Muscle of leg (tissue), 16 donors: ENCODE measurements at places on chromosomes 5 and 9.

DNA sequence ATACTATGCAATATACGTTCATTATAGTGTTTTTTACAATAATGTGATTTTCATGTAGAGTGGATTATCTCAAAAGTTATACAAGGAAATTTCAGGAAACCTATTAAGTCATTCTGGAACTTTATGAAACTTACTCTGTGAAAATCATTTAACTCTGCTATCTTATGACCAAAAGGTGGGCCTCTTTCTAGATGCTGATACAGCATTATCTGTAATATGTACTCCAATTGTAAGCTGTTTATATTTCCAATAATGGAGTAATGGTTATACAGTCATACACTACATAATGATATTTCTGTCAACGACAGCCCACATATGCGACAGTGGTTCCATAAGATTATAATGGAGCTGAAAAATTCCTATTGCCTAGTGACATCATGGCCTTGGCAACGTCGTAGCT is 18.8 kb upstream of the PCSK5 start:
- H3K36me3 ChIP-seq, result no peaks in the 10 kb centered on the region
- no peak overlapping the region for H3K4me3 ChIP-seq
- H3K27me3 ChIP-seq, result no peaks in the 10 kb centered on the region
- no peak for DNase-seq
- no peak overlapping the region for H3K27ac ChIP-seq
- H3K4me1 ChIP-seq, result no peaks in the 10 kb centered on the region

DNA sequence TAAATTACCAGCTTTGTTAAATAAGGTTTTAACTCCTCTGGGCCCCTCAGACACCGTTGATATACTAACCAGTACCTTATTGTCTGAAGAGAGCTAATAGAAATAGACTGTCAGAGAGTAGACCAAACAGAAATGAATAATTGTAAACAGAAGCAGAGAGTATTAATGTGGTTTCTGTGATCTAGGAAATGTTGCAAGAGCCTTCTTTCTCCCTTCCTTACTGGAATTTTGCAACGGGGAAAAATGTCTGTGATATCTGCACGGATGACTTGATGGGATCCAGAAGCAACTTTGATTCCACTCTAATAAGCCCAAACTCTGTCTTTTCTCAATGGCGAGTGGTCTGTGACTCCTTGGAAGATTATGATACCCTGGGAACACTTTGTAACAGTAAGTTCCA is 5.1 kb downstream of the TYRP1 start:
- no peak overlapping the region for H3K27ac ChIP-seq
- no peak overlapping the region for H3K4me3 ChIP-seq
- no peaks in the 10 kb centered on the region for H3K36me3 ChIP-seq
- H3K27me3 ChIP-seq, result no peaks in the 10 kb centered on the region
- DNase-seq, result no peak

- no peak for DNase-seq
- peaks cover 11% of the 10 kb centered on the region for H3K4me1 ChIP-seq
- H3K27me3 ChIP-seq, result no peaks in the 10 kb centered on the region
- H3K27ac ChIP-seq, result no peak overlapping the region
- H3K4me3 ChIP-seq, result no peak overlapping the region
These were observed 33.7 kb downstream of the LAMC3 start for GRCh38 chr9:131042666-131043065.

DNA sequence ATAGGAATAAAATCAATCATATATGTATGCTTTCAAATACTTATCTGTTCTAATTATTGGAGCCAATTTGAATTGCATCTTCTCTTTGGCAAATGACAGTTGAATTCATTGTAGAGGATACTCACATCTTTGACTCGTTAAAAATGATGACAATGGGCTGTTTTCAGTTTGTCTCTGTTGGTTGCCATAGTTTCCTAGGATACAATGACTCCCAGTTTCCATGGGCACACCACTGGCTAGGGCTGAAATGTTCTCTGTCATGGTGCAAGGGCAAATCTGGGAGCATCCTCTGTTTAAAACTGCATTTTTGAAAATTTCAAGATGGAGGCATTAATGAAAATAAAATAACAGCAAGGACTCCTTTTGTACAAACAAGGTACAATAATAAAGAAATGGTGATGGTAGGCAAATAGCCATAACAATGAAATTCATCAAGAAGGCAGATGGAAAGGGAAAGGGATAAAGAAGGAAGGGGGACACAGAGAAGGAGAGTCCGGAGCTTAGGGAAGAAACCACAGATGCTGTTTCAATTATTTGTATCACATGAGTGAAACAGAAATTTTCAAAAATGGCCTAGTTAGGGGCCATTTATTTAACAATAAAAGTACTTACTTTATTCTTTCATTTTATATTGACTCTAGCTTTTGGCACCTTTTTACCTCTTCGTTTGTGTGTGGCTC is 378.8 kb upstream of the SEMA6A start:
- H3K27me3 ChIP-seq, result no peaks in the 10 kb centered on the region
- no peaks in the 10 kb centered on the region for H3K4me1 ChIP-seq

GRCh38 chr5:91532281-91532680 is 149.2 kb upstream of the ARRDC3 start:
- H3K4me1 ChIP-seq, result no peaks in the 10 kb centered on the region
- no peak overlapping the region for H3K27ac ChIP-seq
- peak; percentile 73 for DNase-seq
- H3K4me3 ChIP-seq, result no peak overlapping the region

- H3K27me3 ChIP-seq, result no peaks in the 10 kb centered on the region
- no peak overlapping the region for H3K4me3 ChIP-seq
- H3K27ac ChIP-seq, result no peak overlapping the region
- peaks cover 17% of the 10 kb centered on the region for H3K4me1 ChIP-seq
These were observed 65.1 kb downstream of the GNA14 start for GRCh38 chr9:77582961-77583576.

DNA sequence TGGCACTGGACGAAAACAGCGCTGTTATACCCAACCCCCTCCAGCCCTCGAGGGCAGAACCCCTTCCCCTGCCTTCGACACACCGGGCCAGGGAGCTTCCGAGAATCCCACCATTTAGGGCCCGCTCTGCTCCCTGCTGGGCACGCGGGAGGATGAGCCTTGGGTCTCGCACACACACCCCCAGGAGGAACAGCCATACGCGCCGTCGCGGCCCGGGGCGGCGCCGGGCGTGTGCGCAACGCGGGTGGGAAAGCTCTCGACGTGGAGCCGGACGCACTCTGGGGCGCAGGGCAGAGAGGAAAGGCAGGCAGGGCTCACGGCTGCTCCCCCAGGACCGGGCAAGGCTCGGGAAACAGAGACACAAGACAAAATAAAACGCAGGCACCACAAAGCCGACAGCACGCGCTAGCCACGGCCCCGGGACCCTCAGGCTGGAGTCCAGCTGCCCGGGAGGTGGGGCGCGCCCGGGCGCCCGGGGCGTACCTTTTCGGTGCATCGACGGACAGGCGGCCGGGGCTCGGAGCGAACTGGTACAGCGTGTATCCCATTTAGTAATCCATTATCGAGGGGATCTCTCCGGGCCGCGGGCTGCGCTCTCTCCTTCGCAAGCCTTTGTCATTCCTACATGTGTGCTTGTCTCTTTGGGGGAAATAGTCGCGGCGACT is 789 bp downstream of the SEMA6A start:
- H3K27ac ChIP-seq, result peak overlapping the region; percentile 86
- no peaks in the 10 kb centered on the region for H3K36me3 ChIP-seq
- H3K4me1 ChIP-seq, result peaks cover 18% of the 10 kb centered on the region
- peak overlapping the region; percentile 89 for H3K4me3 ChIP-seq
- DNase-seq, result peak; percentile 59
- H3K27me3 ChIP-seq, result peaks cover 4% of the 10 kb centered on the region

GRCh38 chr9:35696520-35697215 is 6.9 kb upstream of the TPM2 start:
- peak; percentile 49 for DNase-seq
- peaks cover 4% of the 10 kb centered on the region for H3K4me1 ChIP-seq
- no peaks in the 10 kb centered on the region for H3K27me3 ChIP-seq
- H3K4me3 ChIP-seq, result no peak overlapping the region
